ENCODE measurements at places on chromosomes 16 and 17. TPM values are rescaled to one million over a fixed set of nuclear protein-coding genes. Genes with fewer than 3 reads are reported as not detected.

NACA2 gene
- not detected for total RNA-seq

TMEM92 gene
- 1.00 TPM for total RNA-seq

WSCD1 gene
- 2.8 TPM for total RNA-seq

TP53TG3 gene
- total RNA-seq = not detected

PROCA1 gene
- total RNA-seq = 0.19 TPM

CYB5B gene
- total RNA-seq = 18.1 TPM

ETV4 gene
- 2.0 TPM for total RNA-seq

Data from pancreas (tissue), 10 donors.